Stimulated activated CD4-positive, alpha-beta T cell treated with anti-CD3 and anti-CD28 coated beads, TNF-alpha, amount 100 ng/mL, for 1 hour (primary cell): ENCODE measurements at places on chromosomes 11 and 22.

GRCh38 chr22:22546490-22546889 is 12.6 kb downstream of the PRAME start:
- no peak for DNase-seq

DNA sequence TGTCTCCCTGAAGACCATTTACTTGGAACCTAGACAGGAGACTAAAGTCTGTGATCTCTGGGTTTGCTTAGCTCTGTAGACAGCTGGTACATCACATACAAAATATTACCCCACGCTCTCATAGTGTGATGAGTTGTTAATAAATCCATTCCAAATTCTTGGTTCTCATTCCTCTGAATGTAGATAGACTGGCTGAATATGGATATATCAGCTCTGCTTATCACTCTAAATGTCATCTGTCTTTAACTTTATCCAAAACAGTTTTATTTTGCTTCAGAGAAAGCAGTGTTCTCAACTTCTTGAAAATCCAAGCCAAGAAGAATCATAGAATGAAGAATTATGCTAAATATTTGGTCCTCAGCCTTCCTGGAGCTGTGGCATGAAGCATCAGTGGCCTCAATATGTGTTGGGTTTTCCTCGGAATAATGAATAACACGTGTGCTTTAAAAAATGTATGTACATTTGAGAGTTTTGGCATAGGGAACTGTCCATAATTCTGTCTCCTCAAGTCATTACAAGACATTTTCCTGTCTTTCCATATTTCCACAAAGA is 10.5 kb upstream of the LDLRAD3 start:
- DNase-seq = no peak

DNA sequence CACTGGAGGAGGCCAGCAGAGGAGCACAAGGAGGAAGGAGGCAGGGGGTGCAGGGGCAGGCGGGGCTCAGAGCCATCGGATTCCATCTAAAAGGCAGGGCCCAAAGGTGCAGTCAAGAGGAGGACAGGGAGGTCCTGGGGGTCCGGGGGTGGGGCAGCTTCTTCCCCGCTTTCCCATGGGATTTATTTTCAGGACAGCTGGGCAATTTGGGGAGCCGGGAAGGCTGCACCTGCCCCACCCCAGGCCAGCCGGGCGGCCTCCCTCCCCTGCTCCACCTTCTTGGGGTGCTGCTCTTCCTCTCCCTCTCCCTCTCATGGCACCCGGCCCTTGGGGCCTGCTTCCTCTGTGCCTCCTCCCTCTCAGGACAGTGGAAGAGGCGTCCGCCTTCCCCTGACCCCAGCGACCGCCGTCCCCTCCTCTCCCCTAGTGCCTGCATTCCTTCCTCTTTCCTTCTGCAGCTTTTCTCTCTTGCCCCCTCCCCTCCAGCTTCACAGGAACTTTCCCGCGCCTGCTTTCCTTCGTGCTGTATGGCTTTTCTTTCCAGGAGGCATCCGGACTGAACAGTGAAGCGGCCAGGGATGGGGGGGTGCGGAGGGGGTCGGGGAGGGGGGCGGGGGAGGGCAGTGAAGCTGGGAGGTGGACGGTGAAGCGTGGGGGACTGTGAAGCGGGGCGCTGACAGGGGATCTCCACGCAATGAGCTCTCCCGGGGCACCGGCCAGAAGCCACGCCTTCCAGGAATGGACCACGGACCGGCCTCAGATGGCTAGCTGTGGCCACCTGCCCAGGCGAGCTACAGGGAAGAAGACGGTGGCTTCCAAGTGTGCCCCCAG is 26.9 kb downstream of the APOBEC3H start:
- DNase-seq = no peak

DNA sequence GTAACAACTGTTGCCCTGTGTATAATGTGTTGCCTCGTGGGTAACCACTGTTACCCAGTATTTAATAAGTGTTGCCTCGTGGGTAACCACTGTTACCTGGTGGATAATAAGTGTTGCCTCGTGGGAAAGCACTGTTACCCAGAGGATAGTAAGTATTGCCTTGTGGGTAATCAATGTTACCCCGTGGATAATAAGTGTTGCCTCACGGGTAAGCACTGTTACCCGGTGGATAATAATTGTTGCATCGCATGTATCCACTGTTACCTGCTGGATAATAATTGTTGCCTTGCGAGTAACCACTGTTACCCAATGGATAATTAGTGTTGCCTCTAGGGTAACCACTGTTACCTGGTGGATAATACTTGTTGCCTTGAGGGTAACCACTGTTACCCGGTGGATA is 17.1 kb upstream of the NXPE4 start:
- no peak for DNase-seq

DNA sequence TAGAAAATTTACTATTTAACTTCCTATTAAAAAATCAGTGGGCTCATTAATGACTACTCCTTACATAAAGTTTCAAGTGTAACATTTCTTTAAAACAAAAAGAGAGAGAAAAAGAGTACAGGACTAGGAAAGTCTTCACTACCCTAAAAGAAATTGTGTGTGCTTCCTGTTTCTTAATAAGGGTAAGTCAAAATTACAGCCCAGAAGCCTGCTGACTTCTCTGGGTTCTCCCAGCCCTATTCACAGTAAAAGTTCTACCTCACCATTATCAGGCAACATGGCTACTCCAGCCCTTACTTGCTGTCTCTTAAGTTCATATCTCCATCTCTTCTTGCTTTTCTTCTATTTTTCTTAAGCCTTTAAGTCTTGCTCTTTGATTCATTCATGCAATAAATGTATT is 20.3 kb upstream of the ZC3H12C start:
- no peak for DNase-seq

DNA sequence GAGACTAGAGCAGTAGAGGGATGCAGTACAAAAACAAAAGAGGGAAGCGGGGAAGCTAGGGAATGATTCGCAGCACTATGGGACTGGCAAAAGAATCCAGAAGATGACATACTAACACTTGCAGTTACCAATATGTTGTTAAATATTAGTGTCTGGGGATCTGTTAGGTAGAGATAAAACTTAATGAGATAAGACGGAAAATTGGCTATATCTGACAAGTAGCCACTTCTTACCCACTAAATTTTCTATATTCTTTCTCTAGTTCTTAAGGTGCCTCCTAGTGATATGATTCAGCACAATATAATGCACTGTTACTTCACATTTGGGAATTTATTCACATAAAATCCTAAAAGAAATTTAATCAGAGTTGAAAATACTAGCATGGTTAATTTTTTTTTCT is 30.8 kb downstream of the CCDC90B start:
- DNase-seq = no peak

DNA sequence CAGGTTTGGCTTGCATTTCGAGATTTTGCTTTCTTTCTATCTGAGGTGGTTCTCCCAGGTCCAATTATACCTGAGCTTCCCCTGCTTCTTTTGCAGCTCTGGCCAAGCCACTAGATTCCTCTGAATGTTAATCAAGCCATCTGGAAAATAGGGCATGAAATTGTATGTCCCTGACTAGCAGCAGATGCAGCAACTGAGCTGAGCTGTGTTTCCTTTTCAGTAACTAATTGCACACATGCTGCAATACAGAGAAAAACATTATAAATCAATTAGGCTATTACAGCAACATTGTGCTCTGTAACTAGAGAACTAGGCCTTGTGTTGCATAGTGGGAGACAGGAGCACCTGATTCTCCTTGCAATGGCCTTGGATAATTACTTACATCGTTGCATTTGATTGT is 408.3 kb downstream of the ETS1 start:
- no peak for DNase-seq

DNA sequence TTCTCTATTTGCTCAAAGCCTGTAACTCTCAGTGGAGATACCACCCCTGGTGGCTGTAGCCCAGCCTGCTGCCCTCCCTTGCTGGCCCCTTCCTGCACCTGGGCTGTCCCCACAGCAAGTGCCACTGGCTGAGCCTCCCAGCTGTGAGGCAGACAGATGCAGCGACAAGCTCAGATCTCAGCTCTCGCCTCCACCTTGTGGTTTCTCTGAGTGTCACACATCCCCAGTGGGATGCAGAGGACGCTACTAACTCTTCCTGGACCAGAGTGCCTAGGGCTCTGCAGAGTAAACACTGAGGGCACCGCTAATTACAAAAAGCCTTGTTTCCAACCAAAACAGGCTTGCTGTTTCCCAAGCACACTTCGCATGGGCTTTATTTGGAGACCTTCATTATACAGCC is 8.9 kb downstream of the YPEL1 start:
- DNase-seq = no peak

DNA sequence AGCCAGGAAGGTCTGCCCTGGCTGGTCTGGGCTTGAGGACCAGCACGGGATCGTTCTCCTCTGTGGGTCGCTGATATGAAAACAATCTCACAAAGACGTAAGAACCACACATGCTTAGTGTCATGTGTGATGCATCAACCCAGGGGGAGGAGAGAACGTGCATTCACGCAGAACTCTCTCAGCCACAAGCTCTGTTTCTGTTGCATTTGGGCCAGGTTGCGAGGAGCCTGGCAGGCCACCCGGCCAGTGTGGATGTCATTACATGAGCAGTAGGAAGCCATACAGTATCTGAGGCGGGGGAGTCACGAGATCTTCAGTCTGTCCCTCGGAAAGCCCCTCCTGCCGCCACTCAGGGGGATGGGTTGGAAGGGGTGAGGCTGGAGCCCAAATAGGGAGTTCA is 53.1 kb upstream of the KCNQ1OT1 start:
- no peak for DNase-seq

DNA sequence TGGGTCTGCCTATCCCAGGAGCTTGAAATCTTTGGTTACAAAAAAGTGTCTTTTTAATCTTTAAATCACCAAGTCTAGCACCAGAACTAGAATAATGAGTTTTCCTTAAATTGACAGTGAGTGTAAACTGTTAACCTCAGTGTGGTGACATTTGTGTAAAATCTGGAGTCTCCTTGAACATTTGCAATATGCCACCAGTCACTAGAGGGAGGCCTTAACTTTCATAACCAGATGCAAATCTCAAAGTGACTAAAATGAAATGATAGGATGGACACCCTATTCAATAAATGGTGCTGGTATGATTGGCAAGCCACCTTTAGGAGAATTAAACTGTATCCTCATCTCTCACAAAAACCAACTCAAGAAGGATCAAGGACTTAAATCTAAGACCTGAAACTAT is 8.3 kb upstream of the SCGB1D2 start:
- no peak for DNase-seq

DNA sequence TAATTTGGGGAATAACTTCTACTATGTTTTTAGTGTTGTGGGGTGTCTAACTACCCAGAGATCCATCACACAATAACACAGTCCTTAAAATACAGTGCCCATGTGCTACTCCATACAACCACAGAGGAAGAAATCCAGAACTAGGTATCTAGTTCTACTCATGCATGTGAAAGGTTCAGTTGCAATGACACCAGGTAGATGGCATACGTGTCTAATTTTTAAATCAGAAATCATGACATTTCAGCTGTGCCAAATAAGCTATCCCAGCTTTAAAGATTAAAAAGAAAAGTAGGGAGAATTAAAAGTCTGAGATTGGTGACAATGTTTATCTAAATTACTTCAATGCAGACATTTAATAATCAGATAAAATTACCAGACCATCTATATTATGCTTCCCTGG is 122.2 kb downstream of the CD44 start:
- no peak for DNase-seq

DNA sequence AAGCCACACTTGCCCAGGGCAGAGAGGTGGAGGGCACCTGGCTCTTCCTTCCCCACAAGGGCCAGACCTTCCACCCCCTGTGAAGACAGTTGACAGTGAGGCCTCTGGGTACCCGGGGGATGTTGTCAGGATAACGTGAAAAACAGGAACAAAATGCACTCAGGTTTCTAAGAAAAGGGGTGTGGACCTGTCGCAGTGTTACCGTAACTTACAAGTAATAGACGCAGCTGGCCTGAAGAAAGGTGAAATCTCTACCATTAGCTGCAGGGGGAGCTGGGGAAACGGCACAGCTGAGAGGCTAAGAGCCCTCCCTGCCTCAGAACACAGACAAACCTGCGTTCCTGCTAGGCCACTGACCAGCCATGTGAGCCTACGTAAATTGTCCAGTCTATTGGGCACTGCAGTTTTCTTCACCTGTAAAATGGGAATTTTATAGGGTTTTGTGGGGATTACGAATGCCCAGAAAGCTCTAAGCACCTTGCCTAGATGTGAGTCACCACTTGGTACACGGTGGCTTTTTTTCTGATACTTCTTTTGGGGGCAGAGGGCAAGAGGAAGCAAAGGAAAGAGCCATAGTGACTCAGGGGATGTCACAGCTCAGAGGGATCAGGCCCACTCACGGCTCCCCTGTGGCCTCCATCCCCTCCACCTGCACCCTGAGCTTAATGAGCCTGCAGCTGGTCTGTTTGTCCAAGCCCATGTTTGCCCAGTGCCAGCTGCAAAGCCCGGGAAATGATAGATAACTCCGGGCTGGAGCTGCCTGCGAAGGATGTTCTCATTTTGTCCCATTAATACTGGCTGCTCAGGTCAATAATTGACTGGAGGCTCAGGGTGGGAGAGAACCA is 18.4 kb upstream of the CABP7 start:
- DNase-seq = no peak

DNA sequence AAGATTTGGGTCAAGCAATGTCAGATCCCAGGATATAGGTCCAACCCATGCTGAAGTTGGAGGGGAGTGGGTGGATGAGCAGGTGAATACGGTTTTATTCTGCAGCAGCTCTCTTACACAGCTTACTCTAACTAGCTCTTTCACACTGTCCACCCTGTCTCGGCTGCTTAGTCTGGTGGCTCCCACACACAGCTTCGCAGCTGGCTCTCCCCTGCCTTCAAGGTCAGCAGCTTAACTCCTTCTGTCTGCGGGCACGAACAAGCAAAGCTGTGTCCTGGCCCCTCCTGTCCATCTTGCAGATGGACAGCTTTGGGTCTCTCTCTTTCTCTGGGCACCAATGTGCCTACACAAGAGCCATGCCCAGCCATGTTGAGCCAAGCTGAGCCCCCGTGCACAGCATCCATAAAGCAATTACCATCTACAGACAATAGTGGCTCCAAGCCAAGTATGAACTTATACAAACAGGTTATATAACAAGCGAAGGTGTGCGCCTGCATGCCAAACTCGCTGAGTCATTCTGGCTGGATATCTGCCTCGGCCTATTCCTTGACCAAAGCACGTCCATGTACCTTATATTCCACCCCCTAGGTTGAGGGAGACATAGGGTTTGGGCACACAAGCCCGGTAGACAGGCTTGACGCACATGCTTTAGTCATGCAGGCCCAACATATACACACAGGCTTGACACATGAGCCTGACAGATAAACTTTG is 1307.8 kb upstream of the RAG2 start:
- DNase-seq = no peak

DNA sequence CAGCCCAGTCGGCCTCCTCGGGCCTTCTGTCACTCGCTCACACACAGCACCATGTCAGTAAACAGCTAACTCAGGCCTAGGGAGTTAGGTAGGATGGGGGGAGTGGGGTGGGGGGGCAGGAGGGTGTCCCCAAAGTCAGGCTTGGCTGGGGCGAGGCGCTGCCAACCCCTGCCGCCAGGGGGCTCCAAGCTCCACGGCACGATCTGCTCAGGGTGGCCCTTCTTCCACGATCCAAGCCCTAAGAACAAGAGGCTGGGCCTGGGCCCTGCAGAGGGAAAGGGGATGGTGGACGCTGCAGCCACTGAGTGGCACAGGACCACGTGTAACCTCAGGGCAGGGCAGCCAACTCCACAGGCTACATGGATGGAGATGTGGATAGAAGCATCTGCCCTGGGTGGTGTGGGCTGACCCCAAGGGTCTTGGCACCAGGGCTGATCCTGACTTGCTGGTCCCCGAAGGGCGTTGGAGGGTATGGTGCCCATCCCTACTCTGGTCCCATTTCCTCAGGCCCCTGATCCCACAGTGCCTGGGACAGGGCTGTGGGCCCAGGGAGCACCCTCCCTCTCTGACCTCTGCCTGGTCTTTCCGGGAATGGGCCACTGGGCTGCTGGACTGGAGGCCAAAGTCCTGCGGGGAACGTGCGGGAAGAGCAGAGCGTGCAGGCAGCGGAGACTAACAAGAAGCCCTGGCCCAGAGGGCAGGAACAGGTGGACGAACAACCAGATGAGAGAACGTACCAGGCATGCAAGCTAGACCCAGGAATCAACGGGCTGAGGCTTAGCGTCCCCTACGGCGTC is 29.1 kb upstream of the TXNRD2 start:
- DNase-seq = peak; percentile 54
